Foreskin fibroblast (primary cell): ENCODE measurements at places on chromosomes 5 and 9.

GRCh38 chr9:132447346-132447745, 37.3 kb downstream of the CFAP77 start:
- DNase-seq, result no peak

DNA sequence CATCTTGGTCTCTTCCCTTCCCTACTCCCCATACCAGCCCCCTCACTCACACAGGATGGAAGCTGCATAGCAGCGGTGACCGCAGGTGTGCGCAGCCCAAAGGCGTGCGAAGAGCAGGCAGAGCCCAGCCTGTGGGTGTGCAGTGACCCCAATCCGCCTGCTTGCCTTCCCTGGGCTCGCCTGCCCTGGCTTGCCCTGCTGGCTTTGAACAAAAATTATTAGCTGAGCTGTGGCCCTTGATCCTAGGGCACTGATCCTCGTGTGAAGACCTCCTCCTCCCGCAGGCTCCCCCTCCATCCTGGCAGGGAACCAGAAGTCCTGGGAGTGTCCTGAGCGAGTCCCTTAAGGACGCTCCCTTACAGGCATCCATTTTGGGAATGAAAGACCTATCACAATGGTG, 31.9 kb downstream of the MORN5 start:
- DNase-seq, result no peak

GRCh38 chr9:35226651-35227050, 64.8 kb downstream of the UNC13B start:
- no peak for DNase-seq

GRCh38 chr5:4387290-4387689, 752.8 kb upstream of the ADAMTS16 start:
- no peak for DNase-seq

GRCh38 chr5:37071487-37071886, 177.7 kb downstream of the CPLANE1 start:
- no peak for DNase-seq

GRCh38 chr5:36908544-36909260, 32.1 kb downstream of the NIPBL start:
- DNase-seq, result no peak

GRCh38 chr9:92180669-92181181, 65.5 kb upstream of the SPTLC1 start:
- peak; percentile 95 for DNase-seq

DNA sequence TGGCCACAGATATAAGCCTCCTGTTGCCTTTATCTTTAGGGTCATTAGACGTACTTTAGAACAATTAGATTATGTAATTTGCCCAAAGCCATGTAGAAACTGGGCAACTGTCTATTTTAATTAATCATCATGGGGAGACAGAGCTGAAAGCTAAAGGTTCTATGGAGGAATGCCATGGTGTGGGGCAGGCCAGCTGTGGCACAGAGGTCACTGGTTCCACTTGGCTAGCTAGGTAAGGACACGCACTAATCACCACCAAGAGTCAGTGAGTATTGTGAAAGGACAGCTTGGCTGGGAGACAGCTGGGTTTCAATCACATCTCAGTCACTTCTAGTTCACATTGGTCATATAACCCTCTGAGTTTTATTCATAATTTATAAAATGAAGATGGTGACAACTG, 81.7 kb downstream of the HMHB1 start:
- no peak for DNase-seq

GRCh38 chr5:95244479-95244878, 40.4 kb downstream of the MCTP1 start:
- DNase-seq, result no peak

- no peak for DNase-seq
Measured at GRCh38 chr5:5188376-5189050, 48.4 kb downstream of the ADAMTS16 start.

DNA sequence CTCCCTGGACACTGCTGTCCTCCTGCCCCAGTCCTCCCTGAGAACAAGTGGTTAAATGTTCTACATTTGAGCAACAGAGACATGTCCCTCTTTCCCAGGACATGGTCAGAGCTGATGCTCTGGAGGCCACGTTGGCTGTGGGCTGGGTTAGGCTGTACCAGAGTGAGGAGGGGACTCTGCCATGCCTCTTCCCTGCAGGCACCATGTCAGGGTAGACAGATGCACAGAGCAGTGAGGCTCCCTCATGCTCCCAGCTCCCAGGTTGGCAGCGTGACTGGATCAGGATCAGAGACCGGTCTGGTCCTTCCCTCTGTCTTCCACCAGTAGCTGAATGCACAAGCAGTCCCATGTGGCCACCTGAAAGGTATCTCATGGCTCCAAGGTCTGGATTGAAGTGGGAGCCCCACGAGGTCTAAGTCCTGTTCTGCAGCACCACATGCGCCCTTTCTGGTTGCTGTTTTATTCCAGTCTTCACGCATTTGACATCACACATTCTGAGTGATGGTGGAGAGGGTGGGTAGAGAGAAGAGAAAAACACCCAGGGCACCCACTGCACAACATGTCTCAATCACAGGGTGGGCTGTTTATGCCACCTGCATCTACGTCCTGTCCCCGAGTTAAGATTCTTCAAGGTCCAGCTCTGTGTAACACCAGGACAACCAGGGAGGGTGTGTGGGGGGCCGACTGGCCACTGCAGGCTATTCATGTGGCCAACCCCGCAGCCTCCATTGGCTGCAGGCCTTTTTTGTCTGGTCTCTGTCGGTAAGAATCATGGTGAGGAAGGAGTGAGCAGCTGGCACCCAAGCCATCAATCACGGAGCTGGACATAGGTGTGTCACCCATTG, 204.9 kb downstream of the FANCC start:
- DNase-seq, result no peak

GRCh38 chr5:136195971-136196820, 3.2 kb upstream of the SMIM32 start:
- no peak for DNase-seq

DNA sequence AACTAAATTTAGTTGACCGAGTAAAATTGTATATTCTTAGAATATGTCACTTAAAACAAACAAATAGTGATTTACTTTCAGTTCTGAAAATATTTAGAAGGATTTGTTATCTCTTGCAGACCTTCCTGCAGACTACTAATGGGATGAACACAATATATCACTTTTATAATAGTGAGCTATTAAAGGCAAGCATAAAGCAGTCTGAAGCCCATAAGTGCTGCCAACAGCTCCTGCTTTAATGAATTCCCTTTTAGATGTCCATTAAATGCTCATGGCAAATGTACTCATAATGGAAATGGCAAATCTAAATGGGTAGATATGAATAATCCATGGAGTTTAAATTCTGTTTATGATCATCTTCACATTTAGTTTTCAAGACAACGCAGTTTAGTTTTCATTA, 170.2 kb downstream of the RANBP17 start:
- no peak for DNase-seq

DNA sequence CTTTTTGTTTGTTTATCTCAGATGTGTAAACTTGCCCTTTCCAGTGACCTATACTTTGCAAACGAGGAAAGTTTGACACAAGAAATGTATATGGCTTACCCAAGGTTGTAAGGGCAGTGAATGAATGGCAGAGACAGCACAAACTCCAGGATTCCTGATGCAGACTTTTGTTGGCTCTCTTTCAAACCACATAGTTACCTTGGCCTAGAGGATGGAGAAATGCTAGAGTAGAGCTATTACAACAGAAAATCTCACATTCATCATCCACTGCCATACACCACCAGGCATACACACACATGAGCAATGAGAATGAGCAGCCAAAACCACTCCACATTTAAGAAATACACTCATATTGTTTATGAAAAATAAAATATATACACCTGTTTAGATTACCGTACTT, 387.0 kb downstream of the TLR4 start:
- DNase-seq, result no peak

DNA sequence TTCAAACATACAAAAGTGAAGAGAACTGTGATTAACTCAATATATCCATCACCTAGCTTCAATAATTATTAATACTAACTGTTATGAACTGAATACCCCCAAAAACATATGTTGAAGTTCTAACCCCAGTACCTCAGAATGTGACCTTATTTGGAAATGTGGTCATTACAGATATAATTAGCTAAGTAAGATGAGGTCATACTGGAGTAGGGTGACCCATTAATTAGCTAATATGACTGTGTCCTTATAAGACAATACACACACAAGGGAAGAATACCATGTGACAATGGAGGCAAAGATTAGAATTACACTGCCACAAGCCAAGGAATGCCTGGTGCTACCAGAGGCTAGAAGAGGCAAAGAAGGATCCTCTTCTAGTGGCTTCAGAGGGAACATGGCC, 7.8 kb downstream of the RRAGA start:
- no peak for DNase-seq

DNA sequence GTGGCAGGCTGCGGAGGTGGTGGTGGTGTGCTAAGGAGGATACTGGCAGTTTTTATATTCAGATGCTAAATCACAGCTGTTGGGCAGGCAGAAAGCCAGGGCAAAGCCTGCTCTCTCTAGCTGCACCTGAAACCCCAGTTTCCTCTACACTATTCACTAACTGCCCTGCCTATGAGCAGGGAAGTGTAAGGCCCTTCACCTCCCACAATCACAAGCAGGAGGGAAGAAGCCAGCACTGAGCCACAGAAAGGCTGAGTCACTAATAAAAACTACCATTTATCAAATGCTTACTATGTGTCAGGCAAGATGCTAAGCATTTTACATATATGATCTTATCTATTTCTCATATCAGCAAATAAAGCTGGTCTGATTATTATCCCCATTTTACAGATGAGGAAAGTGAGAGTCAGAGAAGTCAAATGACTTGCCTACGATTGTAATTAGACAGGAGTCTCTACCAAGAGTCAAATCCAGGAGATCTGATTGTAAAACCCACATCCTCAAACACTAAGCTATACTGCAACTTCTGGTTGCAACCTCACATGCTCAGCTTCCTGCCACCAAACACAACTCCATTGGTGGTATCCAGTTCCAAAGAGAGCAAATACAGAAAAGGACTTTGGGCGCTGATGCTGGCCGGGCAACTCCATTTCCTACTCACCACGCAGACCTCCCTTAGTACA, 17.7 kb upstream of the IL6ST start:
- DNase-seq, result peak; percentile 84

GRCh38 chr5:157359356-157360055, 93.6 kb downstream of the CYFIP2 start:
- no peak for DNase-seq

GRCh38 chr9:92974761-92975755, 27.7 kb downstream of the FGD3 start:
- no peak for DNase-seq

DNA sequence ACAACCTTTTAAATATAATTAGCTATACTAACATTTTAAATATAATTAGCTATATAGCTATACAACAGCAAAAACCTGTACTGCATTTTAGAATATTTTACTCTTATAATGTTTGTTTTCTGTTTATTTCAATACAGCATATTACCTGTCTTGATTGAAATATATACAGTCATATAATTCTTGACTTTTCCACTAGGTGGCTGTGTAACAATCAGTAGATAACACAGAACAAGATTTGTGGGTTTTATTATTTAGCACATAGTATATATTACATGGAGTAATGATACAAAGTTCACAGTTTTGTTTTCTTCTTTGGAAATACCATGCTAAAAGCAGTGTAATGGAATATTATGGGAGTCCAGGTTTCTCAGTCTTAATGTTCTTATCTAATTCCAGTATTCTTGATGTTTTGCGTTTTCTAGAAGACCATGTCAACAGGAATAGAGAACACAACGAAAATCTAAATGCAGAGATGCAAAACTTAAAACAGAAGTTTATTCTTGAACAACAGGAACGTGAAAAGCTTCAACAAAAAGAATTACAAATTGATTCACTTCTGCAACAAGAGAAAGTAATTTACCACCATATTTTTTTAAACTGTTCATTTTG, 13.3 kb downstream of the HMMR start:
- peak; percentile 44 for DNase-seq

GRCh38 chr9:127876764-127877562, 512 bp downstream of the AK1 start:
- DNase-seq, result peak; percentile 44

DNA sequence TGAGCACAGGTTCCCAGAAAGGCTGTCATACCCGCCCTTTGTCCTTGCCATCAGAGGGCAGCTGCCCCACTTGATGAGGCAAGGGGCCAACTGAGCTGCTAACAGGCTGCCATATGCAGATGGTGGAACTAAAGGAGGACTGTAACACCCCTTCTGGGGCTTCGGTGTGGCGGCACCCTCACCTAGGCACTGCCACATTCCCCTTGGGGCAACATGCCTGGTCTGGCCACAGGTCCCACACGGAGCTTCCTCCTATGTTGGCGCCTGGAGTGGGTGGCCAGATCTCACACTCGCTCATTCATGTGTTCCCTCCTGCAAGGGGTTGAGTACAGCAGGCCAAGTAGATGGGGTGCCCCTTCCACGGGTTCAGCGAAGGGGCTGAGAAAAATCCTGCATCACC, 777.4 kb upstream of the CHD1 start:
- DNase-seq, result no peak

DNA sequence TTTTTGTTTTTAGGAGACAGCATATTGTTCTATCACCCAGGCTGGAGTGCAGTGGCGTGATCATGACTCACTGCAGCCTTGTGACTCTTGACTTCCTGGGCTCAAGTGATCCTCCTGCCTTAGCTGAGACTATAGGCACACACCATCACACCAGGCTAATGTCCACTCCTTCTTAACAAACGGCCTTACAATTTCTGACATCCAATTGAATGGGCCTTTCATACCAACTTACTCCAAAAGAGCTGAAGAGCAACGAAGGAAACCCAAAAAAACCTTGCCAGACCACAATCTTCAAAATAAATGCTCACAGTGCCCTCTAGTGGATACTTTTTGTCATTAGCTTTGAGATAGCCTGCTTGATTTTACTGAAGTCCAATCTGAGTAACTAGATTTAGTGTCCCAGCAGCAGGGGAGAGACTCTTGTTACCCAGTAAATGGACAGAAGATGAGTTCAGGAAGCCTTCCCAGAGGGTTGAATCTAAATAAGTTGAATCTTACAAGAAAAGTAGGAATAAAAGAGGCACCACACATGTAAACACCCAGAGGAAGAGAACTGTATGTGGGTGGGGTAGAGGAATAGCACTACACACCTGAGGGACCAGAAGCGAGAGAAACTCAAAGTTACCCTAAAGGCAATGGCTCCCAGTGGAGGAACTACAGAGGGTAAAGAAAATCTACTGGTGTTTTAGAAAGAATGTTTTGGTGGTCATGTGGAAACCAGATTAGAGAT, 9.3 kb downstream of the ZNF622 start:
- peak; percentile 52 for DNase-seq

GRCh38 chr5:55276771-55277170, 30.7 kb downstream of the DHX29 start:
- peak; percentile 21 for DNase-seq

DNA sequence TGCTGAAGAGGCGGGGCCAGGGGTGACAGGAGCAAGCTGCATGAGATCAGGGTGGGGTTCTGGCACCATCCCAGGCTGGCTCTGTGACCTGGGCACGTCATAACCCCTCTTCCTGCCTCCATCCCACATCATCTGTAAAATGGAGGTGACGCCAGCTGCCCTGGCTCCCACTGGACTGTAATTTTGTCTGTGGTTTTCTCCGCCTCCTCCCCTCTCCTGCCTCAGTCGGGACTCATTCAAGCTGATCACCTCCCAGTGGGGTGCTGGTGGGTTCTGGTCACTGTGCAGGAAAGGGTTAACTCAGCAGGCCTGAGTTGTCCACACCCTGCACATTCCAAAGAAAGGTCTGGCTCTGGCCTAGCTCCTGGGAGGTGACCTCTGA, 128.2 kb downstream of the RXRA start:
- DNase-seq, result no peak
